ENCODE measurements at places on chromosomes 1 and 21.

- no peak for DNase-seq
These were observed 22.1 kb downstream of the KCNA2 start for GRCh38 chr1:110584045-110584444.

GRCh38 chr1:218330043-218330623, 15.0 kb upstream of the TGFB2 start:
- no peak for DNase-seq

- no peak for DNase-seq
These were observed 30.4 kb downstream of the RAP1GAP start for GRCh38 chr1:21638531-21639341.

- no peak for DNase-seq
These were observed 14.3 kb downstream of the SDHB start for GRCh38 chr1:17039522-17039921.

DNA sequence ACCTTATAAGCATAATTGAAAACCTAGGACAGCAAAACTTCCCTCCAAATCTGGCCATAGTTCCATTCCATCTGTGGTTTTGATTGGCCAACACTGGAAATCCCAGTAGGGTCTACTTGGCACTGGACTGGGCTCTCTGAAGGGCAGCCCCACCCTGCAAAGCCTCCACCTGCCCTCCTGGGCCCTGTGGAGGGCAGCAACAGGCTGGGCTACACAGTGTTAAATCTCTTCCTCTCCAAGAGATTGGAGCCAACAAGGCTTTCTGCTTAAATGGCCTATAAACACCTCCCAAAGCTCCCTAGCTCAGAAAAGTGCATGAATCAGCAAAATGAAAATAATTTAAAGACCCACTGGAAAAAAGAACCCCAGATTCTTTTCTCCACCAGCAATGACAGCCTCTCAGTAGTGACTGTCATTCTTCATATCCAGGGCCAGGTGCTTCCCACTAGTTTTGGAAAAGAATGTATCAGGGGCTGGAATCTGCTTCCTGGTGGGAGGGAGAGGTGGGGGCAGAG, 58.5 kb downstream of the BEND5 start:
- no peak for DNase-seq

DNA sequence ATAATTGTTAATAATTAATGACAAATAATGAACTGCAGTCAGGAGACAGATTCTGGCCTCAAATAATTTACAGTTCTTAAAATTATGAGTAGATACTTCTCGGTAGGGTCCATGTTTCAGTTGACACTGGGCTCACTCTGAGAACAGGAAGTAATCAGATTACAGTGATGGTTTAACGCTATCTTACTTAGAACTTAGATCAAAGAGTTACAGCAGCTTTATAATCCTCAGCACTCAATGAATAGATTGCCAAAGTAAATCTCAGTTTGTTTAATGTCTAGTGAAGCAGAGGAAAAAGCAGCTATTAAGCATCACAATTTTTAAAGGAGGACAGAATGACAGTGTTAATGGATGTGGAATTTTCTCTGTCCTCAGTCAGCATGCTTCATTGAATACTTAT, 79.6 kb downstream of the PDE4B start:
- no peak for DNase-seq

DNA sequence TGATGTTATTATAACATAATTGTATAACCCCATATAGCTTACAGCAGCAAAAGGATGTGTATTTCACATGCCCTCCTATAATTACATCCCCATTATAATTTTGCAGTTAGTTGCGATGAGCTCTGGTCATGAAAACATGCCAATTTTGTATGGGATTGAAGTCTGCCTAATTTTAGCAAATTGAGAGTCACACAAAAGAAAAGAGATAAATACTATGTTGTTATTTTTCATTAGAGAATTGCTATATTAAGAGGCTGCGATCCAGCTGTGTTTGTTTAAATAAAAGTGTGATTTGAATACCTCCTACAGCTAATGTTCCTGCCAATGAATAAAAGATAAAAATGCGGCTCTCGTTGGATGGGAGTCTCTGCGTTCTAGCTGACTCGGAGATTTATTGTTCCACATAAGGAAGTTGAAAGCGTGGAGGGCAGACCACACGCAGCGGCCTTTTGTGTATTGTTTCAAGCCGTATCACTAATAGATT, 461.0 kb upstream of the NFIA start:
- peak; percentile 41 for DNase-seq

GRCh38 chr1:19765623-19766022, 34.1 kb downstream of the TMCO4 start:
- no peak for DNase-seq

DNA sequence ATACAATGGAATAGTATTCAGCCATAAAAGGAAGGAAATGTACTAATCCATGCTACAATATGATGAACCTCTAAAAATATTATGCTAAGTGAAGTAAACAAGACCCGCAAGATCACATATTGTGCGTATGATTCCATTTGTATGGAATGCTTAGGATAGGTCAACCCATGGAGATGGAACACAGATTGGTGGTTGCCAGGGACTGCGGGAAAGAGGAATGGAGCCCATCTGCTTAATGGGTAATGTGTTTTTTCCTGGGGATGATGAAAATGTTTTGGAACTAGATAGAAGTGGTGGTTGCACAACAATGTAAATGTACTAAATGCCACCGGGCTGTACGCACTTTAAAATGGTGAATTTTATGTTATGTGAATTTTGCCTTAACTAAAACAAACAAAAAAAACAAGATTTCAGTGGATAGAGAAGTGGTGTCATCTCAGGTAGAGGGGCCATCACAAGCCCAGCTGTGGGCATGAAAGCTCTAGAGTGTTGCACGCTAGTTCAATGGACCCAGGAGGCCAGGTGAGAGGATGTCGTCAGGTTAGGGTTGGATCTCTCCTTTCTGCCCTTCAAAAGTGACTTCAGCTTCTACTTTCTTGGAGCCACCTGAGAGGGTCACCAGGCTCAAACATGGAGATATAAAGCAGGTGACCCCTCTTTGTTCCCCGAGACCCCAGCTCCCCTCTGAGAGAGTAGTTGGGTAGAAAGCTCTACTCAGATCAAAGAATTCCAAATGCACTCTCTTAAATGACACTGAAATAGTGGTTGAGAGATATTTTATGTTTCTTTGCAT, 2.5 kb downstream of the C1orf115 start:
- DNase-seq, result no peak

DNA sequence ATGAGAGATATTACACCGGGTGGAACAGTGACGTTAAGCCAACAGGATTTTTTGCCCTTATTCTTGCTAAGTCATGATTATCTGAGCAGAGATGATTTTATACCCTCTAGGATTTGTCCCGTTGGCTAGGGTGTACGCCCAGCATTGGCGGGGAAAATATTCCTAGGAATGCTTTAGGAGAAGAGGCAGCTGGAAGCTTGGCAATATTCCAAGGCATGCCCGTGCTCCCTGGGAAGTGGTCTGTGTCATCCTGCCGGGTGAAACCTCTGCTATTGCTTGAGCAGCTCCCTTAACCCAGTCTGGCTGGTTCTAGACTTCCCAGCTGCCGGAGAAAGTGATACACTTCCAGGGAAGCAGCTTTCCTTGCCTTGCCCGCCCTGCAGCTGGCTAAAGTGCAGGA, 16.2 kb downstream of the CHRNB2 start:
- DNase-seq, result peak; percentile 59

DNA sequence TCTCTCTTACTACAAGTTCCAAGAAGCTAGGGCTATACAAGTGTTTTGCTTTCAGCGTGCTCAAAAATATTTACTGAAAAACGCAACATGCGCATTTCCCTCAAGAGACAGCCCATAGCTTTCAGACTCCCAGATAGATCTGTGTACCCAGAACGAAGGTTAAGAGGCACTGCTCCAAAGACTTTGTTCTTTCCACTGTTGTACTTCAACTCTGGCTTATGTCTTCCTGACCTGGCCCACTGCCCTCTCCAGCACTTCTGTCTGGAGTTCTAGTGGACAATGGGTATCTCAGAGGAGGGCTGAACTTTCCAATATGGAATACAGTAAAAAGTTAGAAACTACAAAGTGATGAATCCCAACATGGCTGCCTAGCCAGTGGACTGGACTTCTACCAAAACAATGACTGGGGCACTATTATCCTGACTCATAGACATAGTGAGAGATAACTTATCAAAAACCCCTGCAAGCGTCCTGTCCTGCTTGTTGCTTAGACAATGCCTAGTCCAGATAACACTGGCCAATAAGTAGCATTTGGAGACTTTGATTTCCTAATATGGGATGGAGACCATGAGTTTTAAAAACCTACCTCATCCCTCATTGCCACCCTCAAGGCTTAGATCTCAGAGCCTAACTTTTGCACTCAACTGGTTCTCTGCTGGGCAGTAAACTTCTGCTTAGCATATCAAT, 8.8 kb upstream of the ADAR start:
- no peak for DNase-seq

- DNase-seq, result no peak
These were observed 57.6 kb upstream of the JUN start for GRCh38 chr1:58841455-58841854.

DNA sequence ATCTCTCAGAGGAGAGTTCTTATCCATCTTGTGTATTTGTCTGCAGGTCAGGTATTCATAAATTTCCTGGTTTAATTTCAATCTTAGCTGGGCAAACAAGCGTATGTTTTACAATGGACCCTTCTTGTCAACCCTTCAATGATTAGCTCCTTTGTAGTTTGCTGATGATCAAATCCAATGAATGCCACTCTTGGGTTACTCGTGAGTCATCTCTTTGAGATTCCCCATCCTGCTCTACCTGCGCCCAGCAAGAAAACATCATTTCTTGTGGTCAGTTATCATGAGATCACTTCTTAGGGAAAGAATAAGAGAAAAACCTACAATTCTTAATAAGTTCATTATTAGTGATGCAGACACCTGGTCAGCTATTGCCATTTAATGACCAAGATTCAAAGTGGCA, 572.3 kb upstream of the PKN2 start:
- DNase-seq, result no peak

- DNase-seq, result no peak
These were observed 370 bp downstream of the PERM1 start for GRCh38 chr1:981491-981954.

DNA sequence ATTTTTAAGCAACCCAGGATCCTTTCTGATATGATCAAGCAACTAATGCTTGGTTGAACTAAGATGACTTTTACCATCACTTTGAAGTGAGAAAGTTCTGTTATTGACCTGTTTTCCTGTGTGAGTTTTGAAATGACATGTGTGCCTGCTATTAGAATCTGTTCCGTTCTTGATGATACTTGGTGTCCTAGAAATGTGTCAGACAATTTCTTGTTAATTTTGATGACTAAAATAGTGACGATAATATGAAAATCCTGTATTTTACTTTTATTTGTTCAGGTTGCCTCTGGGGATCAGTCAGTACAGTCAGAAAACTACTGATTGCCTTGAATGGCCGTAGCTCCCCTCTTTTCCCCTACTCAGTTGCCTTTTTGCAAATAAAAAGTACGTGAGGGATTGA, 228.0 kb downstream of the RYR2 start:
- DNase-seq, result no peak

- DNase-seq, result no peak
These were observed 88.2 kb downstream of the KIF26B start for GRCh38 chr1:245242989-245243388.

DNA sequence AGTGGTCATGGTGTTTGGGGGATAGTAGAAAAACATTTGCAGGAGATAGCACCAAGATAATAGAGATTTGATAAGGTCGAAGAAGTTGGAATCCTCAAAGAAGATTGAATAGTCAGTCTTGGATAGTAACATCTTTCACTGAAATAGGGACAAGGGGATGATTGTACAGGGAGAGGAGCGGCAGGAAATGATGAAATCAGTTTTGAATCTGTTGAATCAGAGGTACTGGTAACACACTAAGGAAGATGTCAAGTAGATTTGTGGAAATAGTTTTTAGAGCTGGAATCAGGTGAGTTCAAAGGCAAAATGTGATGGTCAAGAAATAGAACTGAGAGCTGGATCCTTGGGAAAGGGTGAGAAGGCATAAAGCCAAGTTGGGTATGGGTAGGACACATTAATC, 26.5 kb downstream of the CAP1 start:
- DNase-seq, result no peak

- no peak for DNase-seq
These were observed 8.4 kb upstream of the SPATA1 start for GRCh38 chr1:84497631-84498275.

DNA sequence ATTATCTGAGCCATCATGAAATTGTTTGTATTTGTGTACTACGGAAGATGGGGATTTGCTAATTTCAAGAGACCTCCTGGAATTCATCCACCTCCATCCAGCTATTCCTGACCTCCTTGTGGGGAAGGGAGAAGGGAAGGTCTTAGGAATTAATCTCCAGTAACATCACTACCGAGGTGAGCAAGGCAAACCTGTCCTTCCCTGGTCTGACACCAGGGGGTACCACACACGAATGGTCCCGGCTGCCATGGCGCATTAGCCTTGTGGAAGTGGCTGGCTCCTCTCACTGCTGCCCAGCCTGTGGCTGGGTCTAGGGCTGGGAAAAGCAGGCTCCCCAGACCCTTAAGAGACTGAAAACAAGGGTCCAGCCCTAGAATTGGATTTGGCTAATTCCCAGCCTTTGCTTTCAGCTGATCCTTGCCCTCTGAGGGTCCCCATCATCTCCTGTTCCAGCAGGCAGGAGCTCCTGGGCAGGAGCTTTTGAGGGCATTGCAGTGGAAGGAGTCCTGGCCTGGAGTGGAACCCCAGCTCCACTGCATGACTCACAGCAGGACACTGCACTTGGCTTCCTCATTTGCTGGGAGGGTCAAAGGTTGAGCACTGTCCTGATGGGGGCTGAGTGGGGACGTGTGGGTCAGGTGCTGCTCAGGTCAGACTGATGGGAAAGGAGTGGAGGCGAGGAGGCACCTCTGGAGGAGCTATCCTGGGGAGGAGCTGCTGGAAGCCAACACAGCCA, 34.8 kb downstream of the RIMS3 start:
- DNase-seq, result no peak

DNA sequence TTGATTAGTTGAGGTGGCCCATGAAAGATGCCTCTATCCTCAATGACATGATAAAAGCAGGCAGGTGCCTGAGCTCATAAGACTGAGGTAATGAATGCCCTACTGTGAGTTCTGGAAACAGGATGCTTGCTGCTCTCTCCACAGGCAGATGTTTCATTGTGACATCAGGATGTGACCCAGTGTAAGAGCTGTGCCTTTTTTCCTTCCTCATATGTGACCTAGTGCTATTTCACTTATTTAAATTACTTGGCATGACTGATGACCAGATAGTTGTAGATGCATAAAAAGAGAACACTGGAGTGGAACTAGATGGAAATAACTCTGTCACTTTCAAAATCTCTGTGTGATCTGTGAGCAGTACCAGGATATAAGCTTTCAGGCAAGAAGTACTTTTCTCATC, 31.9 kb downstream of the KIF14 start:
- no peak for DNase-seq

GRCh38 chr1:230752407-230752806, 5.2 kb downstream of the CAPN9 start:
- peak; percentile 79 for DNase-seq

DNA sequence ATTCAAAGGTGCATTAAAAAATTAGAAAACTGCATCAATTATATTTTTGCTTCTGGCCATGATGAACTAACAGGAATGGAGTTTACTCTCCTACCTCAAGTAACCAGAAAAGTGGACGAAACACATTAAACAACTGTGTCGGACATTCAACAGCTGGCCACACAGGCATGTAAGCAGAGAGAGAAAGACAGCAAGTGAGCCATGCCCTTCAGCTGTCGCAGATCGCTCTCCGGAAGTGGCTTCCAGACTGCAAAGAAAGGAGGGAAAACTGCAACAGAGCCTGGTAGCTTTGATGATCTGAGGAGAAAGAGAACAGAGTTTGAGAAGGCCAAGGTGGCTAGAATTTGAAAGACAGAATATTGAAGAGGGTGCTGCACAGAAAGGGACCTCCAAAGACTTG, 557.2 kb downstream of the MATN1 start:
- no peak for DNase-seq

Measured in right hindlimb (tissue), 1 donor.